Mucosa of gallbladder (tissue), 1 donor: ENCODE measurements at places on chromosomes 5 and 9. TPM values are rescaled to one million over a fixed set of nuclear protein-coding genes. Genes with fewer than 3 reads are reported as not detected.
A peak's percentile ranks its signal among the peaks of the same experiment; 100 is the strongest.

- DNase-seq = no peak
These were observed 15.2 kb upstream of the LHX3 start for GRCh38 chr9:136220017-136220729.

DNA sequence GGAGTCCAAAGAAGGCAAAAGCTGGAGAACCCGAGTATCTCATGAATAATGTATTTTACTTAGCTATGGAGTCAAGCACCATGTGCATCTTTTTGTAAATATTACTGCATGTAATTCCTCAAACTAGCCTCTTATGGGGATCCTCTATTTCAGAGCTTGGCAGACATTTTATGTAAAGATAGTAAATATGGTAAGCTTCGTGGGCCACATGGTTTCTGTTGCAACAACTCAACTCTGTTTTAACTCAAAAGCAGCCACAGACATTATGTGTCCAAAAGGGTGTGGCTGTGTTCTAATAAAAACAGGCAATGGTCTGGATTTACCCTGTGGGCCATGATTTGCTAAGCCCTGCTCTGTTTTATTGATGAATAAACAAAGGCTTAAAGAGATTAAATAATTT lies 17.3 kb downstream of the DAPK1 start:
- DNase-seq = no peak

GRCh38 chr9:72948575-72949243 lies 4.1 kb downstream of the ALDH1A1 start:
- DNase-seq = no peak

DNA sequence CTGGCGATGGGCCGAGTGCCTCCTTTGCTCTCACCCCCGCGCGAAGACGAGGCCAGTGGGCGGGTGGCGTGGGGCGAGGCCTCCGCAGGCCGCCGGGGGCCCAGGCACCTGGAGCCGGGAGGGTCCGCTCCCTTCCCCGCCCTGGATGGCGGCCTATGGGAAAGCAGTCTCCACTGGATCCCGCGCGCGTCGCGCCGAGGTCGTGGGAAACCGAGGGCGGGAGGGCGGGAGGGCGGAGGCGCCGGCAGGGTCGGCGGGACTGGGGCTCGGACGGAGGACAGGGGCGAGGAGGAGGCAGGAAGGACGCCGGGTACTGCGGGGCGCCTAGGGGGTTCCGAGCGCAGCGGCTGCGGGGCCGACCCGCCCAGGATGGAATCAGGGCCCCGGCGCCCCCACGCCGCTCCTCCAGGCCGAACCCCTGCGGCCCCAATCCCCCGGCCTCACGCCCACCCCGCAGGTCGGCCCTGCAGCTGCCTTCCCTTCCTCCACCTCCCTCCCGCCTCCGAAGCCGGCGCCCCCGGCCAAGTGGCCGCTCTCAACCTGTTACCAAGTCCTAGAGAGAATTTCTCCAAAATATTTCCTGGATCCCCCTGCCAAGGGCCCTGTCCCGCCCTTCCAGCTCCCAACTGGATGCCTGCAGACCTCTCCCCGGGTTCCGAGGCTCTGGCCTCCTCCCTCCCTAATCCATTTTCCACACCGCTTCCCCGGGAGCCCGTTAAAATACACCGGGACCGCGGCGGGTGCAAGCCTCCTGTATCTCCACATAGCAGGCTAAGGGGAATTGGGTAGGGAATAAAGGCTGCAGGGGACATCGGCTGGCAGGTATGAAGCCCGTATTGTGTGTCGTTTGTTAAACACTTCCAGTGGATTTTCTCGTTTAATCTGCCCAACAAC lies 146.3 kb downstream of the ERCC6L2 start:
- DNase-seq = no peak

GRCh38 chr5:91027405-91028139 lies 355.5 kb downstream of the ARRDC3 start:
- no peak for DNase-seq

GRCh38 chr5:141669520-141669919 lies 12.5 kb downstream of the ARAP3 start:
- no peak for DNase-seq

DNA sequence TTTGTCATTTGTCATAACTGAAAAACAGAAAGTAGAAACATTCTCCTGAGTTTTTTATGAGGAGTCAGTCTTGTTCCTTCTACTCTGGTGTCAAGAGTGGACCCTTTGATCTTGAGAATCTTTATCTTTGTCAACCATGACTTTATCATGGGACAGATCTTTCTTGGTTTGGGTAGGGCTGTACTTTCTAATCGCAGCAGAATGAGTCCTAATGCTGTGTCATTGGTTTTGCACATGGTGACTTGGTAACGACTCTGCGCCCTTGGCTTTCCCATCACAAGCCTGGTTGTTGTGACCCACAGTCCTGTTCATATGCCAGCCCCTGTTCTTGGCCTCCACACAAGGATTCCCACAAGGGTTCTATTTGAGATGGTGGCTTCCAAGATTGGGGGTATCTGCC lies 45.6 kb downstream of the AOPEP start:
- DNase-seq = no peak

DNA sequence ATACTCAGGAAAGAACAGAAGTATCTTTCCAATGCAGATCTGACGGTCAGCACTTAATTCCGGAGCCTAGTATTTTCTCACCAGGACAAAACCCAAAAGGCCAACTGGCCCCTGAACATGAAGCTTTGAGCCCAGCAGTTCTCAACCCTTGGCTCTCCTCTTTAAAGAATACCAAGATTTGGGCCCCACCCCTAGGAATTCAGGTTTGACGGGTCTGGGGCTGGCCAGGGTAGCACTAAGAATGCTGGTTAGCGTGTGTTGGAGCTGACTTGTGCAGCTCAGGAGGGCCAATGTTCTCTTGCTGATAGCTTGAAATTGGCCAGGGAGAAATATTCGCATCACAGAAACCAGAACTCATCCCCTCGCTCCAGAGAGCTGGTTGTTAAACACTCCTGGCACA lies 88.3 kb upstream of the PTCH1 start:
- peak; percentile 45 for DNase-seq

GRCh38 chr5:39207345-39208045 lies 11.9 kb downstream of the FYB1 start:
- DNase-seq = no peak

GRCh38 chr5:56175021-56175420 lies 58.1 kb downstream of the ANKRD55 start:
- no peak for DNase-seq

GRCh38 chr9:91546574-91546973 lies 122.9 kb upstream of the NFIL3 start:
- DNase-seq = no peak

DNA sequence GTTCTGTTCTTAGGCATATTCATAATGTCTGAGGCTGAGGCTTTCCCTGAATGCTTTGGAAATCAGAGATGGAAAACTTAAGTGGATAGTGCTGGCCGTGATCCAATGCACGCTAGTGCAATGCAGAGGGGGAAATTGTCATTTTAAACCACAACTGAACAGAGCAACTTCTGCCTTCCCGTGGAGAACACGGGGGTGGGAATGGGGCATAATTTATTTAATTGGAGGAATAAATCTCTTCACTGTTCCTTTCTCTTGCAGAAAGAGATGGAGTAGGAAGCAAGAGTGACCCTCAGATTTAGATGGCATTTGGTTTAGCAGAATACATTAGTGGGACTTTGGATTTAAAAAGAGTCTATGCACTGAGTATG lies 22.9 kb upstream of the NREP start:
- DNase-seq = no peak

DNA sequence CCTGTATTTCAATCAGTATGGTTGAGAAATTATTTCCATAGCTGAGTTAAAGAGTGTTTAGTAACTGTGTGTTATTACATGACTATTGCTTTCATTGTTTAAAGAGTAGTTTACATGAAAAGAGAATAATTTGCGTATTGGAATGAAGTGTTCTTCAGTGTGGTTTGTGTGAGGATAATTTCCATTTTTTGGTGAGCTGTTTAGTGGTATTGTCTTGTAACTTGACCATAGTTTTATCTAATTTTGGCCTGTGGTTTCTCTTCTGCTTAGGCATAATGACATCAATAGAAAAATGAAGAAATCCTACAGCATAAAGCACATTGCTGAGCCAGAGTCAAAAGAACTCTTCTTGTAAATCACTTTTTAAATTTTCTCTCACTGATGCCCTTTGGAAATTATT lies 151.2 kb downstream of the SNCAIP start:
- DNase-seq = no peak

DNA sequence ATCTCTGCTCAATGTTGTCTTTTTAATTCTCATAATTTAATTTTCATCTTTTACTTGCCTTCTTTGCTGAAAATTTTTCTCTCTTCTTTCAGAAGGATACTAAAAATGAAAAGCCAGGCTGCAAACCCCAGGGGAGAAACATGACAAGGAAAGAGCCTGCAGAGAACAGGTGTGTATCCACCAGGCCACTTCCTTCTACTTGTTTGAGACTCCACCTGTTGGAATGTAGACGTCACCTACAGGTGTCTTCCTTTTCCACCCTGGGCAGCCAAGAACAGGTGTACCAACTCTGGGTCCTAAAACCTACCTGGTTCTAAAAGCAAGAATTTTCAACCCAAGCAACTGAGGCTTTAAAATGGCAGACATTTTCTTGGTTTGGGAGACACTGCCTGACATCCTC lies 166.8 kb downstream of the ATP10B start:
- peak; percentile 68 for DNase-seq

DNA sequence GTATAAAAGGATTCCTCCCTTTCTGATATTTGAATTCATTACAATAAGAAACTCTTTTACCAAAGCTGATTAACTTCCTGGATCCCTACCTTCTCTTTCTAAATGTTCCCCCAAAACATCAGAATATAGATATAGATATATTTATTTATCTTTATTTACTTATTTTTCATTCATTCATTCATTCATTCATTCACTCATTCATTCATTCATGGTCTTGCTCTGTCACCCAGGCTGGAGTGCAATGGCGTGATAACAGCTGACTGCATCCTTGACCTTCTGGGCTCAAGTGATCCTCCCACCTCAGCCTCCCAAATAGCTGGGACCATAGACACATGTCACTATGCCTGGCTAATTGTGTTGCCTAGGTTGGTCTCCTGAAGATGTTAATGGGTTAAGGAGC lies 30.7 kb downstream of the GIN1 start:
- no peak for DNase-seq

- DNase-seq = no peak
These were observed 114.8 kb upstream of the DAPK1 start for GRCh38 chr9:87382900-87383299.

DNA sequence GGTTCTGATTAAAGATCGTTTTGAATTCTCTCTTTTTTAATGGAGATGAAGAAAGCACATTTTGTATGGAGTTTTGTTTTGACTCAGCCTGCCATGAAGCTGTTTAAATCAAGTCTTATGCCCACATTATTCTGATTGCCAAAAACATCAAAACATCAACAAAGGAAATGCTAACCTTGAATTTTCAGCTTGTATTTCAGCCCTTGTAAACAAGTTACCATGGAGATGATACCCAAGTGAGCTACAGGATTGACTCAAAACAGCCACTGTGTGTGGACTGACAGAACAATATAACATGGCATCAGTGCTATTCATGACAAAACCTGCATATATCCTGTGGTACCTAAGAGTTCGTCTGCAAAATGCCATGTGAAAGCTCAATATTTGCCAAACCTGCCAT lies 1581.0 kb downstream of the MAT2B start:
- DNase-seq = no peak

DNA sequence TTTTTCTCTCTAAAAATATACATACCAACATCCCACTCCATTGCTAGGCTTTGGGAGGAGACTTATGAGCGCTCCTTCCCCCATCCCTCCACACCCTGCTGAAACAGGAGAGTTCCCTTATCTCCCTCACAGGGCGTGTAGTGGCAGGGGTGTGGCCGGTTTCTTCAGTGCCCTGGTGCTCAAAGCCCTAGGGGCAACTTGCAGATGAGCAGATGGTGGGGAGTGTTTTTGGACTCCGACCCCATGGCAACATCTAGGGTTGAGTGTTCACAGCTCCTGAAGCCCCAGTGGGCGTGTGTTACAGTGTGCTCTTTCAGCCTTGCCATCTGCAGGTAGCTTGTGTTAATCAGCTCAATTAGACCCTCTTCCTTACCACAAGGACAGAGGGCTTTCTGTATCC lies 409.5 kb downstream of the MAT2B start:
- no peak for DNase-seq

DNA sequence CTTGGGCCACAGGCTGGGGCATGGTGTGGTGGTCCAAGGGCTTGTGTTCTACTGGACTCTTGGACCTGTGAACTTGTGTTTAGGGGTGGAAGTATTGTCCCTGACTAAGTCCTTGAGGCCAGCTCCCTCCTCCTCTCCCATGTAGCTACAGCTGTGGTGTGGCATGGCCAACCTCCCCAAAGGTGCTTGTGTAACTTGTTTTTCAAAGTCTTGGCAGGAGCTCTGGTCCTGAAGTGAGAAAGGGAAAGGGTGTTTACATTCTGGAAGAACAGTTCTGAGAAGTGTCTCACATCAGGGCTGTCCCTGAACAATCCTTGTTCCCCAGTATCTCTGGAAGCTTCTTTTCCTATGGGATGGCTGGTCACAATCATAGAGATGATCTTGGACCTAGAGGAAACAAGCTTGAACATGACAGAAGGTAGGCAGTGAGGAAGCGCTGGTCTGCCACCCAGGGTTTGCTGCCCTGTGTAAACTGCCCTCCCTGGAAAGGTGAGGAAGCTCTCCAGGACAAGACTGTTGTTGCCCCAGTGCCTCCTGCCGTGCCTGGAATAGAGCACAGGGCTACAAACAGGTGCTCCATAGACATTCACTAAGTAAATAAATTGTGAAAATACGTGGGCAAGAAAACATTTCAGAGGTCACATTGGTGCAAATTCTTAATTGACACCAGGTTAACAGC lies 64.6 kb upstream of the KLF9 start:
- peak; percentile 54 for DNase-seq

DNA sequence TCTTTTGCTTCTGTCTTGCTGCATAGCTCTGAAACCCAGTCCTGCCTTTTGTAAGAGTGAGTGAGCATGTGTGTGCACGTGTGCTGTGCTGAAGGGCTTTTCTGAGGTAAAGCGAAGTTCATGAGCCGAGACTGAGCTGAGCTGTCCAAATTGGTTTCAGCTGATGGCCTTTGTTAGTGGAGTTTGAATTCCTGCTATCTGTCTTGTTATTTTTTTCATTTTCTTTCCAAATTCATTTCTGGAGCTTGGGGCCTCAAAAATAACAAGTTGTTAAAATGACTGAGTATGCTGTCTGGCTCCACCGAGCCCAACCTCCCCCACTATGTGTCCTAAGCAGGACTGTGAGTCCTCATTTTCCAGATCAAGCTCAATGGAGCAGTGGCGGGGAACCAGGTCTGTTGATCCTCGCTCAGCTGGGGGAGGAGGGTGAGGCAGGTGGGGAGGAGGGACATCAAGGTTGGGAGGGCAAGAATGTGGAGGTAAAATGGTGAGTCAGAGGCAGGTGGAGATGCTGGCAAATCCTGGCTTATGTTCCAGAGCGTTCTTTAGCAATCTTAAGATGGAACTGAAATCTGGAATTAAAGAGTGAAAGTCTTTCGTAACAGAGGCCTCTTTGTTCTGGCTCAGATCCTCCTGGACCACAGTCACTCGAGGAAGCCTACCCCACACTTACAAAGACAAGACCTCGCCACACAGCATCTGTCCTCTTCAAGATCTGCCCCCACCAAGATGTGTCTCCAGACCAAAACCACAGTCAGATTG lies 63.9 kb downstream of the SREK1 start:
- DNase-seq = no peak

Gene PCDHA4
- 8.0 TPM for total RNA-seq

Gene BTNL8
- 47.3 TPM for total RNA-seq

Gene PCDHAC2
- 33.4 TPM for total RNA-seq

Gene CFAP77
- not detected for total RNA-seq

Gene SVEP1
- 13.1 TPM for total RNA-seq

Gene LRRC70
- total RNA-seq = 1.0 TPM

Gene PCDHGA12
- 10.2 TPM for total RNA-seq

Gene GRPEL2
- total RNA-seq = 15.9 TPM

Gene GZMA
- 5.4 TPM for total RNA-seq

Gene MRPS30
- 45.1 TPM for total RNA-seq

Gene SNCAIP
- total RNA-seq = 2.4 TPM

Gene IFNB1
- not detected for total RNA-seq
